ENCODE measurements at places on chromosomes 7 and 10.

DNA sequence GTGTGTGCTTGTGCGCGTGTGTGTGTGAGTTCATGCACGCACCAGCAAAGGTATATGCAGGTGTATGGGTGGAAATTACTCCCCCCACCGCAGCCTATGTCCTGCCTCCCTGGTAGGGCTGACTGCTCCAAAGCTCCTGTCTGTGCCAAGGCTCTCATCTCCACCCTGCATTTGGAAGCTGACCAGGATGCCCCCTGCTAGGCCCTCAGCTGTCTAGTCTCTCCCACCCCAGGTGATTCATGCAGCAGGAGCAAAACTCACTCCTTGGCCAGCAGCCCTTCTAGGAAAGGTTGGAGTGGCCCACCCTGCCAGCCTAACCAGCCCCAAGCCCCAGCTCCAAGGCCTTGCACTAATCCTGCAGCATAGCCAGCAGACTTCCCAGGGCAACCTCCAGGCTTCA is 148.4 kb downstream of the GRID1 start:
- H3K4me3 ChIP-seq: no peak overlapping the region
- H3K27me3 ChIP-seq: no peaks in the 10 kb centered on the region
- no peaks in the 10 kb centered on the region for H3K36me3 ChIP-seq
- H3K4me1 ChIP-seq: no peaks in the 10 kb centered on the region

DNA sequence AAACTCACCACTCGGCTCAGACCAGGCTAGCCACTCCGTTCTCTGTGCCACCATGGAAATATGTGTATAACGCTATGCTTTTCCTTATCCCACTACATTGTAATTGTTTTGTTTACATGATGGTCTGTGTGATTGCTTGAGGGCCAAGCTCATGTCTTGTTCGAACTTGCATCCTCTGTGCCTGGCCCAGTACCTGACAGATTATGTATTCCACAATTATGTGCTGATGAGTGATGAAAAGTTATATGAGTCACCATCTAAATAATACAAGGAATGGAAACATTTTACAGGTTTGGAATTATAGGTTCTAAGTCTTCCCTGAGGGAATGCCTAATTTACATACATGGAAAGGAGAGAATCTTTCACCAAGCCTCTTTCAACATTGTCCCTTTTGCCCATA is 137.4 kb downstream of the C7orf25 start:
- no peaks in the 10 kb centered on the region for H3K27me3 ChIP-seq
- H3K27ac ChIP-seq: no peak overlapping the region
- H3K4me1 ChIP-seq: no peaks in the 10 kb centered on the region
- DNase-seq: no peak
- no peak overlapping the region for H3K4me3 ChIP-seq

GRCh38 chr10:13787015-13787421 is 200.3 kb downstream of the PRPF18 start:
- no peaks in the 10 kb centered on the region for H3K4me1 ChIP-seq
- no peaks in the 10 kb centered on the region for H3K36me3 ChIP-seq
- DNase-seq: no peak
- no peak overlapping the region for H3K27ac ChIP-seq
- no peak overlapping the region for H3K4me3 ChIP-seq
- H3K27me3 ChIP-seq: no peaks in the 10 kb centered on the region

- no peaks in the 10 kb centered on the region for H3K27me3 ChIP-seq
- H3K4me1 ChIP-seq: no peaks in the 10 kb centered on the region
- no peak overlapping the region for H3K4me3 ChIP-seq
Measured at GRCh38 chr7:4178916-4179687, 503.0 kb upstream of the FOXK1 start.

GRCh38 chr7:73896454-73896853 is 35.5 kb downstream of the TMEM270 start:
- H3K4me1 ChIP-seq: no peaks in the 10 kb centered on the region
- H3K27ac ChIP-seq: no peak overlapping the region
- DNase-seq: no peak
- H3K4me3 ChIP-seq: no peak overlapping the region
